ENCODE measurements at places on chromosomes 13 and 19.

DNA sequence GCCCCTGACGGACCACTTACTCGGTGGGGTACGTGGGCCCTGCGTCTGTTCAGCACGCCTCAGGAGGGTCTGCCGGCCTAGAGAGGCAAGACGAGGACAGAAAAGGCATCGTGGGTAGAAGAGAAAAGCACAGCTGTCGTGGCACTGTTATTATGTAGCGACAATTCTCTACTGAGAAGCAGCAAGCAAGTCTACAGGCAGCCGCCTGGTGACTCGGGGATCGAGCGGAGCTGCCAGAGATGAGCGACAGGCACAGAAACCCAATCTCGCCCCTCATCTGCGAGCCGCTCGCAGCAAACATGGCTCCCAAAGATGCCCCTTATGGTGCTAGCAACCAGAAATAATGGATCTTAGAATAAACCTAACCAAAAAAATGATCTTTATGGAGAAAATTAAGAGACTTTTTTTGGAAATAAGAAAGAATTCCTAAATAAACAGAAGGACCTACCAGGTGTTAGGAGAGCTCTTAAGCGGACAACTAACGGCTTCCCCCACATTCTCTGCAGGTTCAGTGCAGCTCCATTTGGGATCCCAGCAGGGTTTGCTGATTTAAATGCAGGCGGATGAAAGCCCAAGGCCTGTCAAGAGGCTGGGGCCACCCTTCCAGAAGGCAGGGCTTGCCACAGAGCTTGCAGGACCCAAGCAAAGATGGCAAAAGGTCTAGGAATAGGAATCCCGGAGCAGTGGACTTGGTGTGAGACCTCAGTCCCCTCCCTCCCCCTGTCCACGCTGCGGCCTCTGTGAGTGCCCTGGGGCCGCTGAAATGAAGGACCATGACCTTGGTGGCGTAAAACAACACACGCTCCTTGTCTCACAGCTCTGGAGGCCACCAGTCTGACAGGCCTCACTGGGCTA, 152.6 kb downstream of the KDM4B start:
- no peak for DNase-seq

DNA sequence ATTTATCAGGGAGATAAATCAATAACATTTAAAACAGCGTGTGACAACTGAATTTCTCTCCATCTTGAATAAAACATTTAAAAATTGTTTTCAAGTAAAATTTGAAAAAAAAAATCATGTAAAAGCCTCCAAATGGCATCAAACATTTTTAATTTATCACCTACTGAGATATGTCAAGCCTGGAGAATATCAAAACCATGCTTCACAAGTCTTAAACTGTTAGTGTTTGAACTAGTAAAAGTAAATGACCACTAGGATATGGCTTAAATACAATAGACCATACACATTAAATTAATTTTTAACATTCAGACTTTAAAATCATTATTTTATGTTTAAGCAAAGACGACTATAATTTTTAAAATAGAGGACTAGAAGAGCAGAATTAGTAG, 281.9 kb downstream of the DCLK1 start:
- DNase-seq, result no peak

DNA sequence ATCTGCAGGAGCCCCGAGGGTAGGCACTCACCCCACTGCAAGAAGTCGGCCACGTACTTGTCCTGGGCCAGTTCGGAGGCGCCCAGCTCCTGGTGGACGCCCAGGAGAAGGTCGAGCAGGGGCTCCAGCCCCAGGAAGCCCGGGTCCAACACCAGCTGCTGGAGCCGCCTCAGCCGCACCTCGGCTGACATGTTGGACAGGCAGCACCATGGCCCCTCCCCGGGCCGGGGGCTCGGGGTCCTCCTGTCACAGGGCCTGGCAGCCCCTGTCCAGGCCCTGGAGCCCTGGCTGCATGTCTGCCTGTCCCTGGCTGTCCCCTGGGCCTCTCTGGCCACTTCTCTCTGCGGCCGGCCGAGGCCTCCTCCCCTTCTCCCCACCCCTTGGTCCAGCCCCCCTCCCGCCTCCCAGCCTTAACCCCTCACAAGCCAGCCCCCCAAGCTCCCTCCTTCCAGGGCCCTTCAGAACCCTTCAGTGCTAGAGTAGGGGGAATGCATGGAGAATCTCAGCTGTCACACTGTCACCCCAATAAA, at the start of gene DMPK:
DMPK (minus strand) TSS at position 329 of the 530 bp plus-strand sequence; CDS start at position 191, 138 bp downstream.
- DNase-seq, result no peak

DNA sequence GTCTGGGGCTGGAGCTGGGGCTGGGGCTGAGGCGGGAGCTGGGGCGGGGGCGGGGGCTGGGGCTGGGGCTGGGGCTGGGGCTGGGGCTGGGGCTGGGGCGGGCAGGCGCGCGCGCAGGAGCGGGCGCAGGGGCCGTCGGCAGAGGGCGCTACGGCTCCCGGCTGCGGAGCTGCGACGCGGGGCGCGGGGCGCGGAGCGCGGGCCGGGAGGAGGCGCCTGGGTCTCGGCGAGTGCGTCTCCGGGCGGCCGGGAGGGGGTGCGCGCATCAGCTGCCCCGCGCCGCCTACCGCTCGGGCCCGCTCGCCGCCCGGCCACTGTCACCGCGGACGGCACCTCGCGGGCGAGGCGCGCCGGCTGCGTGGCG, 422 bp upstream of the MTUS2 start:
- DNase-seq, result no peak

GRCh38 chr19:14161305-14161704, 24.9 kb upstream of the ASF1B start:
- no peak for DNase-seq

DNA sequence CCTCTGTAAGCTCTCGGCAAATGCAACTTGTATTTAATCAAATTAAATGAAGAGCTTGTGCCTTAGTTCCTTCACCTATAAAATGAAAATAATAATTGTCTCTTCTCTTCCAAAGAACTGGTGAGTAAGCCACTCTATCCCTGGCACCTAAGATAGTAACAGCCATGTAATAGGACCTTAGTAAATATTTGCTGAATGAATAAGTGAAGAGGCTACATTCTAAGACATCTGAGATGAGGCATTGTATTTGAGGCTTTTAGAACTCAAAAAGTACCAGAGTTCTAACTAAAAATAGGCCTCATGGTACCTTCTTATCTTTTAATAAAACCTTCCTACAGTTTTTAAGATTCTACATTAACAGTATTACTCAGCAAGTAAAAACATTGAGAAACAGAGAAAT, 17.3 kb upstream of the DCLK1 start:
- no peak for DNase-seq

GRCh38 chr13:69124996-69125395, 982.6 kb upstream of the ATXN8OS start:
- DNase-seq, result no peak

DNA sequence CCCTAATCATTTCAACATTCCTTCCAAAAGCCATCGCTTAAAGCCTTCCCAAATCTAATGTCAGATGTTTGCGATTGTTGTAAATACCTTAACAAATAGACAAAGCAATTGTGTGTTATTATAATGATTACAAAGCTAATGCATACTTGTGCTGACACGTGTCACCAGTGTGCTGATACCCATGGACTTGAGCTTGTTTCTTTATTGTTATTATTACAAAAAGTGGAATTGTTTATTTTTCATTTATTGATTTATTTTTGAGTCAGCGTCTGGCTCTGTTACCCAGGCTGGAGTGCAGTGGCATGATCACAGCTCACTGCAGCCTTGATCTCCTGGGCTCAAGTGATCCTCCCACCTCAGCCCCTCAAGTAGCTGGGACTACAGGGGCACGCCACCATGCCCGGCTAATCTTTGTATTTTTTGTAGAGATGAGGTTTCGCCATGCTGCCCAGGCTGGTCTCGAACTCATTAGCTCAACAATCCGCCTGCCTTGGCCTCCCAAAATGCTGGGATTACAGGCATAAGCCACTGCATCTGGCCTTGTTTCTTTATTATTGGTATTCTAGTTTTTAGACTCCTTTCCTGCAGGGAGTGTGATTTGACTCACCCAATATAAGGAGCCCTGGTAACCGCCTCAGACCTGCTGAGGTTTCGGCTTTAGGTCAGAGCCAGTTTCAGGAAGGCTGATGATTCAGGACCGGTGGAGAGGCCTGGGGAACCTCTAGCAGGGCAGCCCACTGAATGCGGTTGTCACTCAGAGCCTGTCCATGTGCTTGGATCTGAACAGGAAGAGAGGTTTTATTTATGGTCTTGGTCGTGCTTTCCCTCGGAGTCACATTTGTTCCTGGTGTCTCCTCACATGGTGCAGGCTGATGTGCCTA, 2.1 kb upstream of the FBXO17 start:
- DNase-seq, result no peak

- no peak for DNase-seq
Observed at GRCh38 chr13:110269509-110270185, 37.3 kb downstream of the COL4A1 start.

GRCh38 chr13:59479629-59480028, 684.1 kb downstream of the DIAPH3 start:
- DNase-seq, result no peak

GRCh38 chr13:89279374-89279773, 1608.2 kb downstream of the SLITRK5 start:
- DNase-seq, result no peak

DNA sequence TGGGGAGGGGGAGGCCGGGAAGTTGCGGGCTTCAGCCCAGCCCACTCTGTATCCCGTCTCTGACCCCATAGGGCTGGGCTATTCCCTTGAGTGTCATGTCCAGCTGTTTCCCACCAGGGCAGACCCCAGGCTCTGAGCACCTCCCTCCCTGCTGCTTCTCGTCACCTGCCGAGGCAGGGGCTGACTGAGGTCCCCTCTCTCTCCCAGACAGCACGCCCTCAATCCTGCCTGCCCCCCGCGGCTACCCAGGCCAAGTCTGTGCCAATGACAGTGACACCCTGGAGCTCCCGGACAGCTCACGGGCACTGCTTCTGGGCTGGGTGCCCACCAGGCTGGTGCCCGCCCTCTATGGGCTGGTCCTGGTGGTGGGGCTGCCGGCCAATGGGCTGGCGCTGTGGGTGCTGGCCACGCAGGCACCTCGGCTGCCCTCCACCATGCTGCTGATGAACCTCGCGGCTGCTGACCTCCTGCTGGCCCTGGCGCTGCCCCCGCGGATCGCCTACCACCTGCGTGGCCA, 625 bp downstream of the F2RL3 start:
- DNase-seq, result no peak

DNA sequence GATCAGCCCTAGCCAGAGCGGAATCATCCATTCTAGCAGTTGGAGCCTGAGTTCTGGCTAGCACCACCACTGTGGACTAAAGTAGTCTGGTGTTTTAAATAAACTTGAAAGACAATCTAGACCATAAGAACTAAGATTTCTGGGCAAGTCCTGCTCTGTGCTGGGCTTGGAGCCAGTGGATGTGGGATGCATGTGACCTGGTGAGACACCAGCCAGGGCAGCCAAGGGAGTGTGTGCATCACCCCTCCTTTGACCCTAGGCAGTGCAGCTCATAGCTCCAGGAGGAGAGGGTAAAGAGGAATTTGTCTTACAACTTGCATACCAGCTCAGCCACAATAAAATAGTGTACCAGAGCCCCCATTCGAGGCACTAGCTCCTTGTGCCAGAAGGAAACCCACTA, 21.0 kb downstream of the ITGBL1 start:
- no peak for DNase-seq

DNA sequence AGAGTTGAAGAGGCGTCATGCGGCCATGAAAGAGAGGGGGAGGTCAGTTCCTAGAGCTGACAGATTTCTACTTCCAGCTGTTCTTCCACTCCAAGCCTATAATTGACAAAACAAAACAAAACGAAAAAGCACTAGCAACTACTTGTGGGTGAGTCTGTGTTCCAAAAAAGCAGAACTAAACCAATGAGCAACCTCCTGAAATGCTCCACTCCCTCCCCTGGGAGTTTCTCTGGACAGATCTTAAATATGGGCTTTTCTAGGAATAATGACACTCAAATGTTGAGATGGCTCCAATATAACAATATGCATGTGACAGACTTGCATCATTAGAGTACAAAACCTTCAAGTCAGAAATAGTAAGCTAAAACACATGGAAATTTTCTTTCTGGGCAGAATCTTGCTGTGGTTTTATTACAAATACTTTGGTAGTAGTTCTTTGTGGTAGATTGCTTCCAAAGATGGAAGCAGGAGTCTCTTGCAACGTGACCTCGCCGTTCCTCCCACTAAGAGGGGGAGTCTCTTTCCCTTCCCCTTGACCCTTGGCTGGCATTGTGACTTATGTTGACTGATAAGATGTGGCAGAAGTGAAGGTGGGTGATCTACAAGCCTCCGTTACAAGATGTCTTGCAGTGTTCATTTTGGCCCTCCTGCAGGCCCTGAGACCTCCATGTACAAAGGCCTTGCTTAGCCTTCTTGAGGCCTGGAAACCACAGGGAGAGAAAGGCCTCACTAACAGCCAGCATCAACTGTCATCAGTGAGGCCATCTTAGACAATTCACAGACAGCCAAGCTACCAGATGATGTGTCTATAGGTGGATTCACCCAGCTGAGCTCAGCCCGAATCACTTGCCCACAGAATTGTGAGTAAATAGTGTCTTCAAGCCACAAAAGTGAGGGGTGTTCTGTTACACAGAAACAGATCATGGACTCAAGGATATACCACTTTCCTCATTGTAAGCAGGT, 173.1 kb upstream of the RFC3 start:
- DNase-seq, result no peak

DNA sequence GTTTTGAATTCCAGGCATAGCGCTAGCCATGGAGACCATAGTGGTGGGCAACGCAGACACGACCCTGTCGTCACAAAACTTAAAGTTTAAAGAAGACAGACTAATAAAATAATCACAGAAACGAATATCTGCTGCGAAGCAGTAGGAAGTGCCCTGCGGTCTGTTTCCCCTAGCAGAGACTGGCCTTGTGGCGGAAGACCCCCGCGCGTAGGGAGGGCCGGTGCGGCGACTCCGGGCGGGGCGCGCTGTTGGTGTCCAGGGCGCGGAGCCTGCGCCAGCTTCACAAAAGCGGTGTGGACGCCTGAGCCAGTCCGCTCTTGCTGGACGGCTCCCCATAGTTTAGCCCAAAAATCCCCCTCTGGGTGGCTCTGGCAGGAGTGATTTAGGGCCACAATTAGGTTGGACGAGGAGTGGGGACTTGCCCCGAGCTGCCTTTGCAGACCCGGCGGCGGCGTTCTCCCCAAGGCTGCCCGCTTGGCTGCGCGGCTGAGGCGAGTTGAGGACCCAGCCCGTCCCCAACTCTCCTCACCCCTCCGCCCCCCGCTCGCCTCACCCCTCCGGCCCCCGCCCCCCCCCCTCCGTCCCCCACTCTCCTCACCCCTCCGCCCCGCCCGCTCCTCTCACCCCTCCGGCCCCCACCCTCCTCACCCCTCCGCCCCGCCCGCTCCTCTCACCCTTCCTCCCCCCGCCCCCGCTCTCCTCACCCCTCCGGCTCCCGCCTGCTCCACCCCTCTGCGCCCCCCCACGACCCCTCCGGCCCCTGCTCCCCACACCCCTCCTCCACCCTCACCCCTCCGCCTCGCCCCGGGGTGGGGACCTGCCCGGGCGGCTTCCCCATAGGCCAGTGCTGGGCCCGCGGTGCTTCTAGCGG, 14.2 kb upstream of the LATS2 start:
- no peak for DNase-seq

- DNase-seq, result no peak
Observed at GRCh38 chr13:21065686-21066085, 4.3 kb upstream of the LATS2 start.

GRCh38 chr19:43462785-43463380, 2.5 kb downstream of the LYPD3 start:
- DNase-seq, result no peak

GRCh38 chr13:21998279-21998990, 327.6 kb downstream of the FGF9 start:
- no peak for DNase-seq
